Uterus (tissue), 4 donors: ENCODE measurements at places on chromosomes 1 and 21. TPM values are rescaled to one million over a fixed set of nuclear protein-coding genes. Genes with fewer than 3 reads are reported as not detected.

DNA sequence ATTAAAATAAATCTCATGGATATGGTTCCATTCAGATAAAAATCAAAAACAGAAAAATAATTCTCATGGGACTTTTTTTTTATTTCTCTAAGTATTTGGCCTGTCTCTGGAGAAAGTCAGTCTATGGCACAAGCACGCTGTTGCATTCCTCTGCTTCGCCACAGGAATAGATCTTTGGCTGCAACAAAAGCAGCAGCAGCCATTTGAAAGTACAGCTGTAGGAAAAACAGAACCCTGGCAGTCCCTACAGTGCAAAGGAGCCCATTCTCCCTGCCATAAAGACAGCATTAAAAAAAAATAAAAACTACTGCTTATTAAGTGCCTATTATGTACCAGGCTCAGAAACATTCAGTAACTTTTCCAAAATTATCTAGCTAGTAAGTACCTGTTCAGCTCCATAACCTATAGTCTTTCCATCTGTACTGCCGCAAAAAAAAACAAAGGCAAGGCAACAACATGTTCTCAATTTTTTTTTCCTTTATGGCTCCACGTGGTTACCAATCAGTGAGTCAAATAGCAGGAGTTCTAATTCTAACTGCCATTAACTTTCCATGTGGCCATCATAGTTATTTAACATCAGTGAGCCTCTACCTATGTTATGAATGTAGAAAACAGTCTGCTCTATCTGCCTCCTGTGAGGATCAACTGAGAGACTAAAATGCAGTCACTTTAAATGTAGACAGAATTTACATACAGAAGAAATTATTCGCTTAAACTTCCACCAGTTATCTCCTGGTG, 22.7 kb downstream of the SLC35D1 start:
- no peak for DNase-seq

DNA sequence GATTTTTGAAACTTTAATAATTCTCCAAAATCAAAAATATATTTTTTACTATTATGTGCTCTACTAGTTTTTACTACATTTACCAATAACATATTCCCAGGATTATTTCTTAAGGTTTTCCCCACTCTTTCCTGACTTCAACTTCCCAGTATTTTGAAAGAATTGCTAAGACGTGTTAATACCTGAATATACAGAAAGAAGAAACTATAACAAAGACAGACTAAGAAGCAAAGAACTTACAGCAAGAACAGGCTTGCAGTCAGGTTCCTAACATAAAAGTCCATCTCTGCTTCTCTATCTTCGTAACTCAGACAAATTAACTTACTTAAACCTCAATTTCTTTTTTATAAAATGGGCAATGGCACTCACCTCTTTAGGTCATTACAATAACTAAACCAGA, 63.2 kb downstream of the SRSF11 start:
- DNase-seq: no peak

- DNase-seq: no peak
Observed at GRCh38 chr1:79708646-79709265, 702.2 kb upstream of the ADGRL4 start.

Gene TEX35
- total RNA-seq: not detected

GRCh38 chr1:162349635-162350330, 26.9 kb downstream of the SPATA46 start:
- no peak for DNase-seq

DNA sequence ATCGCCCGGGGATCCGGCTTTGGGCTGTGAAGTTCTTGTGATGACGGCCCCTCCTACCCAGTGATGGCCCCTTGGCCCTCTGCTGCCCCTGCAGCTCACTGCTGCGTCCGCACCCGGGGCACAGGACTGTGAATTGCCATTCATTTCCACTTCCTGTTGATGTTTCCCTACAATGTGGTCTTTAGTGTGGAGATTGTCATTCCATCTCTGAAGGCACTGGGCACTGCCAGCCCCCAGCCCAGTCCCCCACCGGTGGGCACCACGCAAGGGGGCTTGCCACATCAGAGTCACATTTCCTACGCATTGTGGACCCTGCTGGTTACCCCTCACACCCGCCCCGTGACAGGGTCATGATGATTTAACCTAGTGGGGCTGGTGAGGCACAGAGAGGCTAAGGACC, 2.5 kb upstream of the MX2 start:
- DNase-seq: no peak

DNA sequence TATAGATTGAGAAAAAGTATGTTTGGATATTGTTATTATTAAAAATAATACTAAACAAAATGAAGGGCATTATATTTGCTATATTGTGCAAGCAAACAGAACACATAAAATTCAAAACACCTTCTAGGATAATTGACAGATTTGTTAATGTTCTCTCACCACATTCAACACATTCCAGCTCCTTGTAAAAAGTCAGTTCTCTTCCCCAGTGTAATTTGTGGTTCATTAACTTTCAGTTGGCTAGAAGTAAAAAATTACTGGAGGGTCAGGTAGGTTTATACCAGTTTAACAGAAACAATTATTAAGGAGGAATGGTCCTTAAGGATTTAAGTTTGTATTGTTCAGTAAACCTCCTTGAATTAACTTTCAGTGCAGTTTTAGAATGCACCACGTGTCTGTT, 1235.3 kb upstream of the ADGRL2 start:
- DNase-seq: no peak

GRCh38 chr1:65820983-65821382, 28.3 kb downstream of the PDE4B start:
- DNase-seq: no peak

GRCh38 chr1:199113265-199113869, 474.5 kb downstream of the PTPRC start:
- no peak for DNase-seq

GRCh38 chr21:29671728-29672127, 268.1 kb downstream of the GRIK1 start:
- no peak for DNase-seq

DNA sequence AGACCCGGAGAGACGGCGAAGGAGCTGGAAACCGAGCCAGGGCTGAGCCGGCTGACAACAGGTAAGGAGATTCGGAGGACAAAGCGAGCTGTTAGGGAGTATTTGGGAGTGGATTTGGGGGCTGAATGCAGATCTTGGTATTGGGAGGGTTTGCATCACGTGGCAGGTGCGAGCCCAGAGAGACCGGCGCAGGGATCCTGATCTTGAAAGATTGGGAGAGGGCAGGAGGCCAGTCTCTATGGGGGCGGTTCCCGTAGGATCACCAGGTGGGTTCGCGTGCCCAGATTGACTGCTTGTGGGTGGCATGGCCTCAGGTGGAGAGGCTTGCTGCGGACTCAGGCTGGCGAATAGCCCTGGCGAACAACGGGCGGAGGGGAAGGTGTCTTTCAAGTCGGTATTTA, 204 bp downstream of the CIART start:
- no peak for DNase-seq

DNA sequence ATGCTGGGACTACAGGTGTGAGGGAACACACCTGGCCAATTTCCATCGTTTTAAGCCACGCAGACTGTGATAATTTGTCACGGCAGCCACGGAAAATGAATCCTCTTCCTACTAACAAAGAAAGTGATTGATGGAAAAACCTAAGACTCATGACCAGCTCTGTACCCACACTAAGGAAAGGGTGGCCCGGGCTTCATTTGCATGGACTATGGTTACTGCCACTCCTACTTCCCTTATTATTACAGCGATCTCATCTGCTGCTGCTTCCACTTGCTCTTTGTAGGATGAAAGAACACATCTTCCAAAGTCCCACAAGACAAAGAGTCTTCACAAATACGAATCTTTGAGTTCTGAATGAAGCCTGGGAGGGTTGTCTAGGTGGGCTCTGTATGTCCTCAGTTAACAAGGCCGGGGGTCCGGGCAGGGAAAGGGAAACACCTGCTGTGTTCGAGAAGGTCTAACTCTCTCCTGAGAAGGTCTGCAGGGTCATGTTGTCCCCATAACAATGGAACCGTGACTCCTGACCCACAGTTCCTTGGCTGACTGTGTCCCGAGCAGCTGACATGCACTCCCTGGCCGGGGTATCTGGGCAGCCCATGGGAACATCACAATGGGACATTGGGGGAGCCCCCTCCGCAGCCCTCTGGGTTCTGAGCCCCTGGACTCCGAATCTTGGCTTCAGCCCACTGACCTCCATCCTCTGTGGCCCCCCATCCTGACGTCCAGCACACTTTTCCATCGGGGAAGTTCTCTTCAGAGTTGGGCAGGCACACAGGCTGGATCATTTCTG, 13.3 kb upstream of the TFF1 start:
- no peak for DNase-seq

Gene ZNF683
- not detected for total RNA-seq

DNA sequence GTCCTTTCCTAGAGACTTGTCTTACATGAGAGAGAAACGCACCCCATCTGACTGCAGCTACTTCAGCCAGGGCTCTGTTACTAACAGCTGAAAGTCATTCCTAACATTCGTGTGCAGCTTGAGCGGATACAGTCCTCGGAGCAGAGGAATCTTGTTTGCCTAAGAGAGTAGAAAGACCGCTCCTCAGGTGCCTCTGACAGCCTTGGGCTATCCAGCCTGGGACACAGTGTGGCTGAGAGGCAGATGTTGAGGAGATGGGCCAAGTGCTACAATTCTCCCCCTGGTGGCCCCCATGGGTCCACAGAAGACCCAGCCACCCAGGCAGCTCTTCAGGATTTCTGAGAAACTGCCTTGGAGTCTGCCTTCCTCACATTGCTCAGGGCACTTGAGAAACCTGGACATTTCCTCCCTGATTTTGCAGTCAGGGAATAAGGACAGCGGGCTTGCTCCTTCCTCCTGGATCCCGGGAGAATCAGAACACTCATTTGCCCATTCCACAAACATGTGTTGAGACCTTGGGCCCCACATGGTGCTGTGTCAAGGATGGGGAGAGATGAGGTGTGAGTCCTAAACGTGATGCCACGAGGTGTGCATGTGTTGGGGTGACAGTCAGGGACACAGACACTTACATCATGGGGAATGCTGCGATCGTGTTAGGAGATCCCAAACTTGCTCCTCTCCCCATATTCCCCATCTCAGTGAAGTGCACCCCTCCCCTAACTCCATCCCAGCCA, 13.1 kb downstream of the TRIM62 start:
- no peak for DNase-seq

GRCh38 chr1:96804648-96805047, 83.1 kb downstream of the PTBP2 start:
- no peak for DNase-seq

GRCh38 chr21:14452031-14452726, 69.2 kb upstream of the HSPA13 start:
- no peak for DNase-seq

GRCh38 chr1:224533517-224533916, 82.6 kb upstream of the CNIH3 start:
- no peak for DNase-seq

Gene TRIM67
- total RNA-seq: 1.1 TPM

DNA sequence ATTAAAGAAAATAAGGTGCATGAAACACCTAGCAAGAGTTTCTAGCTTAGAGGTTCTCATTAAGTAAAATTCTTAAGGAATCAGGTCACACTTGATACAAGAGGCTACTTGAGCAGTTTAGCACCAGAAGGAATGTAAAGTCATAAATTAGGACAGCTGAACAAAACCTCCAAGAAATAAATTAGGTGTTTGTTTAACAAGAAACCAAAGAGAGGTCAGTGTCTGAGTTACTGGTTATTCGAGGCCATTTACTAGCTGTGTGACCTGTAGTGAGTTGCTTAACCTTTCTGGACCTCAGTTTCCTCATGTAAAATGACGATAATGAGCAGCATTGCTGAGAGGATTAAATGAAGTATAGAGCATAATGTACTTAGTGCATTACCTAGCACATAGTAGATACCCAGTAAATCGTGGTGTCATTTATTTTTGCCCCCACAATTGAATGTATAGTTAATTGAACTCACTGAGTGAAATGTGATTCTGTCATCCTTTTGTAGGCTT, 908 bp upstream of the ELK4 start:
- DNase-seq: no peak

DNA sequence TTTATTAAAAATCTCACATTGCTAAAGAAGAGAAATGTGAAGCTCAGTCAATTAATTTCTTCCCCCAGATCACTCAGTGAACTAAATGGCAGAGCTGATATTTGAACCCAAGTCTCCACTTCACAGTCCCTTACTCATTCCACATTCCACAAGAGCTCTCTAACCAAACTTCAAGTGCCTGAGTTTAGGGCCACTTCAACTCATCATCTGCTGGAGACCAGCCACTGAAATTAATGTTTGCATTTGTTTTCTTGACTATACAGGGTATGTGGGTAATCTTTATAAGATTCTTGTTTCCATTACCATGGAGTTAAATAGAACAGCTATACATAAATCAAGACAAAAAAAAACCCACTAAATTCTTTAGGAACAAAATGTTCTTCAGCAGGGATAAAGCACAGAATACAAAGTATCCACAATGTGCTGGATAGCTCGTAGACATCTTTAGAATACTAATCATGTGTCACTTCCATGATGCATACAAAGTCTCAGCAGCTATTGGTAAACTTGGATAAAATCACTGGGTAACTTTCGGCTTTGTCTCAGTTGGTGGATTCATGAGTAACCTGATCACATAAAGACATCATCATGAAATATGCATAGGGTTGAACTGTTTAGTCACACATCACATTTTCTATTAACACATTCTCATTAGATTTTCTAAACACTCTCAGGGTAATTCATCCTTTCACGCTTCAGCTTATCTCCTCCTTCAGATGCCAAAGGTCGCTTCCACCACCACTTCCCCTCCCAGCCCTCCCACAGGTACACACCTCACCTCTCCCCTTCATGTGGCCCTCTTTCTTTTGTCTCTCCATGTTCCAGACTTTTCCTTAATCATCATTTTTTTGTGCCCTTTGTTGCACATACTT, 89.8 kb downstream of the LRRC53 start:
- DNase-seq: no peak

Gene S100B
- not detected for total RNA-seq

- DNase-seq: no peak
Observed at GRCh38 chr21:45254460-45254930, 33.2 kb downstream of the POFUT2 start.

Gene PLD5
- 6.0 TPM for total RNA-seq

Gene ARPC5
- total RNA-seq: 234 TPM

- no peak for DNase-seq
Observed at GRCh38 chr1:72777918-72778317, 495.6 kb upstream of the NEGR1 start.

DNA sequence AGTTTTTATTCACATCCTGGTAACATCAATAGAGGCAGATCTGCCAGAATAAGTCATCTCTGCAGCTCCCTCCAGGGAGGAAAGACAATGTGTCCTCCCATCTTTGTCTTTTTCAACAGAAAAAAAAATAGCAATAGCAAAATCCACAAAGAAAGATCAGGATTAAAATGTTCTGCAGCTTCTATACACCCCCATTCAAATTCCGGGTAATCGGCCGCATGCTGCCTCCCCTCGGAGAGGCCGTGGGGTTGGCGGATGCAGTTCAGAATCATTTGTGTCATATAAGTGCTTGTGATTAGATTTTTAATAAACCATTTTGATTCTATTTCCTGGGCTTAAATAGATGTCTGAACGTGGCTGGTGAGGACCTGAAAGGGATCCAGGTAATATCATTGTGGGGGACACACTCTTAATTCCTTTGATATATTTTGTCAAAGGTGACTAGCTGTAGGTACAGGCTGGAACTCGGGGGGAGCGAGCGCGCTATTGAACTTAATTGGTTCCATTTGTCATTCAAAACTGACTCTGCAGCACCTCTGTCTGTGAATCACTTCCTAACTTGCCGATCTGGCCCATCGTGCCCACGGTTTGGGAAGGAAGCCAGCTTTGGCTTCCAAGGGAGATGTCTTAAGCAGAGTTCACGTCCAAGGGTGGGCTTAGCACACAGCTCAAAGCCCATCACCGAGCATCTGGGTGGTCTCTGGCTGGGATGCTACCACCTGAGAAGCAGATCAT, 85.6 kb upstream of the ARHGEF16 start:
- DNase-seq: no peak

- DNase-seq: peak; percentile 34
Observed at GRCh38 chr1:116853680-116854402, 55.9 kb upstream of the PTGFRN start.
